PC-3 (cell line): ENCODE measurements at places on chromosomes 16 and 17. TPM values are rescaled to one million over a fixed set of nuclear protein-coding genes. Genes with fewer than 3 reads are reported as not detected.

RASL10B gene
- total RNA-seq, result 0.52 and 0.77 TPM in 2 replicates

- H3K36me3 ChIP-seq, result no peaks in the 10 kb centered on the region
- H3K4me1 ChIP-seq, result no peaks in the 10 kb centered on the region
- no peak for DNase-seq
- no peaks in the 10 kb centered on the region for H3K27me3 ChIP-seq
- no peak overlapping the region for H3K4me3 ChIP-seq
Observed at GRCh38 chr16:82735673-82736091, 108.9 kb downstream of the CDH13 start.

DNA sequence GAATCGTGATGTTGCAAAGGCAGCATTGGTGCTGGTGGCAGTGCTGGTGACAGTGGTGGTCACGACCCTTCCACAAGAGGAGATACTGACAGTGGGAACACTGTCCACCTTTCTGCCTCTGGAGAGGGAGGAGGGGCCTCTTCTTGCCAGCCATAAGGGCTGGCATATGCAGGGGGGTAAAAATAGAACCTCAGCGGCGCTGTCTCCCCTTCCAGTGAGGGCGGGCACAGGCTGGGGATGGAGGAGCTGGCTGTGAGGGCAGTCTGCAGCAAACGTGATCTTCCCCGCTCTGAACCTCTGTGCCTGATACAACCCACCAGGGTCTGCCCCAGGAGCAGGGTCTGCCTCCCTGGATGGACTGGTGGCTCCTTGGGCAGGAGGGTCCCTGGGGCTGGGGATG lies 3.4 kb downstream of the RAP1GAP2 start:
- H3K4me1 ChIP-seq, result peaks cover 7% of the 10 kb centered on the region
- no peak for DNase-seq
- no peaks in the 10 kb centered on the region for H3K36me3 ChIP-seq
- H3K27ac ChIP-seq, result no peak overlapping the region
- H3K27me3 ChIP-seq, result no peaks in the 10 kb centered on the region

- H3K27me3 ChIP-seq, result no peaks in the 10 kb centered on the region
- H3K4me1 ChIP-seq, result peaks cover 32% of the 10 kb centered on the region
- H3K4me3 ChIP-seq, result no peak overlapping the region
- H3K36me3 ChIP-seq, result no peaks in the 10 kb centered on the region
- peak; percentile 53 for DNase-seq
- H3K27ac ChIP-seq, result no peak overlapping the region
Observed at GRCh38 chr17:78842881-78843565, 2.4 kb upstream of the USP36 start.

DNA sequence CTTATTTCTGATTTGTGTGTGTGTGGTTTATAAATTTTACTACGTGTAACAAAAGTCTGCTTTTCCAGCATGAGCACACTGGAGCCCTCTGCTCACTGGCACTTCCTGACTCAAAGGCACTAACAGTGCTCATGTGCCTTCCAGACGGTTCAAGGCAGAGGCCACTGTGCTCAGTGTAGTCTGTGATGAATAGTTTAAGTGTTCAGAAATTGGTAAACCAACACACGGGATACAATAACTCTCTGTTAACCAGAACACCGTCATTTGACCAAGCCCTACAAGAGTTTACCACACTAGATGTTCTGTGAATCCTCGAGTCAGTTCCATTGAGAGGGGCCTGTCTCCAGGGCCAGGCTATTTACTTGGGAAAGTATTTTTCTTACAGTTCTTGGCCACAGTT lies 191.9 kb downstream of the MRTFB start:
- H3K36me3 ChIP-seq, result peaks cover under 1% of the 10 kb centered on the region; the same call in 1 of the 2 replicates
- H3K27ac ChIP-seq, result no peak overlapping the region
- H3K27me3 ChIP-seq, result no peaks in the 10 kb centered on the region
- DNase-seq, result no peak

- H3K27ac ChIP-seq, result no peak overlapping the region
- peaks cover 25% of the 10 kb centered on the region for H3K27me3 ChIP-seq
- peak; percentile 2 for DNase-seq
- no peak overlapping the region for H3K4me3 ChIP-seq
Observed at GRCh38 chr16:54242199-54242598, 44.4 kb downstream of the IRX3 start.

TRIM72 gene
- total RNA-seq, result not detected in 2 replicates
